ENCODE measurements at places on chromosomes 6 and 20. TPM values are rescaled to one million over a fixed set of nuclear protein-coding genes. Genes with fewer than 3 reads are reported as not detected.

Gene SPATA25
- total RNA-seq: 0.57 TPM

Gene OPRL1
- total RNA-seq: 1.3 TPM

Gene SNAI1
- total RNA-seq: 6.5 TPM

Gene ESR1
- total RNA-seq: under 0.01 TPM

Gene CST5
- total RNA-seq: not detected

Gene ARMH2
- total RNA-seq: not detected

Gene REM1
- total RNA-seq: 0.38 TPM

Gene PRRT1
- not detected for total RNA-seq

Gene UBE2C
- 18.9 TPM for total RNA-seq

Gene GHRH
- total RNA-seq: not detected

Gene HDAC2
- total RNA-seq: 75.8 TPM

Gene BTN1A1
- total RNA-seq: not detected

Gene ZSCAN9
- total RNA-seq: 20.6 TPM

Gene GABRR2
- total RNA-seq: 0.67 TPM

Gene PBOV1
- total RNA-seq: not detected

Gene TNF
- total RNA-seq: not detected
